ENCODE measurements at places on chromosomes 1 and 21. TPM values are rescaled to one million over a fixed set of nuclear protein-coding genes. Genes with fewer than 3 reads are reported as not detected.

Gene LMO4
- 26.0 TPM for total RNA-seq

Gene HES3
- not detected for total RNA-seq

Gene CD5L
- total RNA-seq = not detected

Gene DSCAM
- not detected for total RNA-seq

Gene UBR4
- 103 TPM for total RNA-seq
